ENCODE measurements at places on chromosomes 5 and 9.

GRCh38 chr9:75039801-75040200 lies 11.7 kb upstream of the CARNMT1 start:
- DNase-seq, result no peak

DNA sequence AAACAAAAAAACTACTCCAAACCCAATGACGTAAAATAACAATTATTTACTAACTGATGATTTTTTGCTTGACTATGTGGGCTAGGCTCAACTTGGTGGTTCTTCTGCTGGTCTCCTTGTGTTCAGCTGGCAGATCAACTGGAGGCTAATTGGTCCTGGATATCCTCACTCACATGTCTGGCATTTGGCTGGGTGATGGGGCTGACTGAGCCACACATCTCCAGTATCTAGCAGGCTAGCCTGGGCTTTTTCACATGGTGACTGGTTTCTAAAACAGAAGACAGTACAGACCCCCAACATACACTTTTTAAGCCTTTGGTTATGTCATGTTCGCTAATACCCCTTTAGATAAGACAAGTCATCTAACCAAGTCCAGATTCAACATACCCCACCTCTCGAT lies 104.7 kb upstream of the PRRC1 start:
- no peak for DNase-seq

DNA sequence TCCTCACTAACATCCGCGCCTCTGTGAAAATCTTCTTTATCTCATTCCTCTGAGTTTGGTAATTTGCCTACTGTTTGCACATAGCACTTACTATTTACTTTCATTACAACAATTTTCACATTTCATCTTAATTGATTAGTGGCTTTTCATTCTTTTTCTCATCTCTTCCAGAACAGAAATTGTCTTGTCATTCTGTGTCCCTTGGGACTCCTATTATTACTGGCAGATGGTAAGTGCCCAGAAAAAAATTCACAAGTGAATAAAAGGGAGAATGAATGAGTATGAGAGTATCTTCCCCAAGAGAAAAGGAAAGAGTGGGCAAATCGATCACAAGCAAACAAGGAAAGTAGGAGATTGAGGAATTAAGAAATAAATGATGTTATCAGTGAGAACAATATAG lies 876.1 kb downstream of the TLE4 start:
- no peak for DNase-seq

GRCh38 chr5:126503602-126504104 lies 80.4 kb downstream of the GRAMD2B start:
- no peak for DNase-seq

- peak; percentile 33 for DNase-seq
These were observed 186.8 kb downstream of the PALM2AKAP2 start for GRCh38 chr9:109966643-109967368.
